ENCODE measurements at places on chromosomes 6 and 20. TPM values are rescaled to one million over a fixed set of nuclear protein-coding genes. Genes with fewer than 3 reads are reported as not detected.

DNA sequence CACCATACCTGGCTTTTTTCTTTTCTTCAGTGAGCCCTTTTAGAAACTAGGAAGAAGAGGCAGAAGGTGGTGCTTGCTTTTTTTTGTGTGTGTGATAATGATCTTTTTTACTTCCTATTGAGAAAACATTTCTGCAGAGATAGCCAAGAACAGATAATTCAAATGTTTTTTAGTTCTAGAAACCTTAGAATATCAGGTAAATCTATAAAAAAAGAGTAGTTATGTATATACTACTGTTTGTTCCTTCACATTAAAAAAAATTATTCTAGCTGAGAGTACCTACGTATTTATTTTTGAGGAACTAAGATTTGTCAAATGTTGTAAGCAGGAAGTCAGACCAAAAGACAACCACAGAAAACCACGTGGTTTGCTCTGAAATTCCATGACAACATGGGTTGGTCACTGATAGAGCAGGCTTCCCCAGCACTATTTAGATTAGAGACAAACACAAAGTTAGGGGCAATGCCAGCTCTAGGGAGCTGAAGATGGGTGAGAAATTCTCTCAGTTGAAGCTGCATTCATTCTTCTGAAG is 12.8 kb downstream of the STK4 start:
- DNase-seq, result peak; percentile 60

DNA sequence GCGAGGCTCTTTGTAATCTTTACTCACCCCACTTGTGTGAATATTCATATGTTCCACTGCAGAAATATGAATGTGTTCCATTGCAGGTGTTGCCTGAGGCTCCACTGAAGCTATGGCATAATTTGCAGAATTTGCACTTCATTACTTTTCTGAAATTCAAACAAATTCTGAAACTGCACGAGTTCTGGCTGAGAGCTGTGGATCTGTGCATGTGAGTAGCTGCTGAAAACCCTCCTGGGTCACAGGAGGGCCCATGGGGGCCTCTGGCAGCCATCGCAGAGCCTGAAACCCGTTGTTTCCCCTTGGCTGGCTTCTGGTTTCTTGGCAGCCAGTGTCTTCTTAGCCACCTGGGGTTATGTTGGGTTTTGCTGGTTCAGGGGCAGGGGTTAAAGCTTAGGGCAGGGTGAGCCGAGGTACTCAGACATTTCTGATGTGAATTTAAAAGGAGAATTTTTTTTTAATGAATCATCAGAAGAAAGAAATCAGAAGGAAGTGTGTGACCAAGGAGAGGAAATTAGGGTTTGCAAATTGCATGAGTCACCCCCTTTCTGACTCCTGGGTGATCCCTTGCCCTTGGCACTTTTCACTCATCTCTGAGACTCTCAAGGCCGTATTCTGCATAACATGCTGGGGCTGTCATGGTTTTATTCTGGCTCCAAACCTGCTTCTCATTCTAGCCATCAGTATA is 40.6 kb downstream of the TOX2 start:
- DNase-seq, result peak; percentile 100

DNA sequence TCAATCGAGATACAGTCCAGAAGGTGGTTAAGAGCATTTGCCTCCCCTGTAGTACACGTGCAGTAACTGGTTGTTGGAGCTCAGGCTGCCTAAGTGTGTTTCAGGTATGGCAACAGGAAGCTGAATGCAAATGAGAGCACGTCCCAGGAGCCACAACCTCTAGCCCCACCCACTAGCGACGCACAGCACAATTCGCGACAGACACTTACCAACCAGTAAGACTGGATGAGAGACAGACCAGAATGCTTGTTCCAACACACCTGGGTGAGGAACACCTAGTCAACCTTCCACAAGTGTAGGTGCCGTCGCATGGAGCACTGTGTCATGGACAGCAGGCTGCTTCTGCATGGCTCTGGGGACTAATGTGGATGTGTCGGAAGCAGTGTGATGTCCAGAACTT is 7.2 kb upstream of the SERPINB1 start:
- DNase-seq, result no peak

DNA sequence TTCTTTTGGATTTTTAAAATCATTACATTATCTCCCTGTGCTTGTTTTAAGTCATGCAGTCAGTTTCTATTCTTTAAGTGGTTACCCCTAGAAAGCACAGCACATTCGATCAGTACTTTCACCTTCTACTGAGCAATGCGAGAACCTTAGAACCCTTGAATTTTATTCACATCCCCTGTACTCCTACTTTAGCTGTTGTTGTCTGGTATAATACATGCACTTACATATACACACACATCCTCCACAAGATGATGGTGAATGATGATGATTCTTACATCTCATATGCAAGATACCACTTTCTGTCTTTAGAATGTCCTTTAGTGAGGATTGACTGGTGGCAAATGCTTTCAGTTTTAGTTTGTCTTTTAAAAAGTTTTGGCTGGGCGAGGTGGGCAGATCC is 5.7 kb downstream of the CDC40 start:
- no peak for DNase-seq

- peak; percentile 63 for DNase-seq
These were observed 14.4 kb downstream of the SNRPC start for GRCh38 chr6:34771727-34772126.

DNA sequence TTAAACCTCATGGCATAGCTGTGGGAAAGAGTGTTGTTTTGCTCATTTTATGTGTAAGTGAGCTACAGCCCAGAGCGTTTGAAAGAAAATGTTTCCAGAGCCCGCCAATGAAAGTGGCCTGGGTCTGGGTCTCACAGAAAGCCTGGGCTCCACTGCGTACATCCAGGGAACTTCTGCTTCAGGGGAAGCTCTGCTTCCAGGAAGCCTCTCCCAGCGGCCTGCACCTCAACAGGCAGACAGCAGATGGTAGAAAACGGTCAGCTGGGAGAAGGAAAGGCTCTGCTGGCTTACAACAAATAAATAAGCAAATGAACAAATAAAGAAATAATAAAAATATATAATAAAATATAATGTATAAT is 270.5 kb upstream of the SUPT3H start:
- DNase-seq, result no peak

- peak; percentile 33 for DNase-seq
These were observed 600 bp downstream of the XPO5 start for GRCh38 chr6:43575105-43575771.

GRCh38 chr6:126886106-126886505 is 232.4 kb upstream of the RSPO3 start:
- no peak for DNase-seq

GRCh38 chr6:69791065-69791471 is 5.7 kb downstream of the LMBRD1 start:
- DNase-seq, result no peak

- peak; percentile 55 for DNase-seq
These were observed 48.4 kb upstream of the CDYL start for GRCh38 chr6:4727671-4728435.

- DNase-seq, result no peak
These were observed 470.2 kb upstream of the BTBD3 start for GRCh38 chr20:11447371-11448100.

- DNase-seq, result peak; percentile 4
These were observed 149.9 kb downstream of the MMS22L start for GRCh38 chr6:97133067-97133466.

GRCh38 chr20:48463096-48463720 is 364.6 kb downstream of the PREX1 start:
- no peak for DNase-seq

GRCh38 chr6:70839286-70840266 is 117.3 kb downstream of the B3GAT2 start:
- DNase-seq, result no peak

GRCh38 chr6:114471450-114471849 is 128.6 kb upstream of the HS3ST5 start:
- no peak for DNase-seq

DNA sequence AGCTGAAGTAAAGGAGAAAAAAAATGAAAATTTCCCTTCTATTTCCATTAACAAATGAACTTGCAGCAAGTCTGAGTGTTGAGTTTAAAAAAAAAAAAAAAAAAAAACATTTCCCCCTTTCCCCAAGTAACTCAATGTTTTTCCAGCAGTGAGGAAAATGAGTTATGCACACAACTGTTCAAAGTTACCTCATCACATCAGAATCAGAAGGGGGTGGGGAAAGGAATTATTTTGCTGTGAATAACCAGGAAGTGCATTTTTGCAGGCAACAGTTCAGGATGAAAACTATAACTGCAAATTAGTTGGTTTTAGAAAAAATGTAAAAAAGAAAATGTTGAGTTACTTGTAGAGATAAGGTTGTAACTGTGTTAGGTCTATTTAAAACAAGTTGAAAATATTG is 568.9 kb upstream of the CITED2 start:
- peak; percentile 69 for DNase-seq

DNA sequence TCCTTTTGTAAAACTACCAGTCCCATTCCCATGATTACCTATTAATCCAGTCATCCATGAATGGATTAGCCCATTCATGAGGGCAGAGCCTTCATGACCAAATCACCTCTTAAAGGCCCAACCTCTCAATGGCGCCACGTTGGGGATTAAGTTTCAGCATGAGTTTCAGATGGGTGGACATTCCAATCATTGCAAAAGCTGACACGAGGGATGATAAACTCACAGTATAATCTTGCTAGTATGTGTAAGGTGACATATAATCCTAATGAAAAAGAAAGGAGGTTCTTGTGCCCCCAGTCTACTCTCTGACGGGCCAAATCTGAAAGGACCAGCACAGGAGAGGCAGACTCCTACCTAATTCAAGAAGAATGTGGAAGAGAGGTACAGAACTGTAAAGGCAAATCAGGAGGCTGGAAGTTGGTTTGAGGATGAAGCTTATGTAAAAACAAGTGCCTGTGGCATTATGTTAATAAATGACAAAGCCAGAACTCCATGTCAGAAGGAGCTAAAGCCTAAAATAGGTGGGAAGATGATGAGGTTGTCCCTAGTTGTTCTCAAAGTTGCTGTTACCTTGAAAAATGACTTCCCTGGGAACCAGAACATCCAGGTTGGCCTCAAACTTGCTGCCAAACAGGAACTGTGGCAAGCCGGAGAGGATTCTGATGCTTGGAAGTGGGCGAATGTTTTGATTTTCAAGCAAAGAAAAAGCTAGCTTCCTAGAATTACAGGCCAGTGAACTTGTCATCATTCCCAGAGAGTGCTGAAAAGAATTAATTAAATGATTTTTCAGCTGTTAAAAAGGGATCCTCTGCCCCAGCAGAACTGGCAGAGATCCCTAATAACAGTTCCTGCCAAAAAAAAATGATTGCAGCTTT is 106.5 kb upstream of the TIAM2 start:
- no peak for DNase-seq

DNA sequence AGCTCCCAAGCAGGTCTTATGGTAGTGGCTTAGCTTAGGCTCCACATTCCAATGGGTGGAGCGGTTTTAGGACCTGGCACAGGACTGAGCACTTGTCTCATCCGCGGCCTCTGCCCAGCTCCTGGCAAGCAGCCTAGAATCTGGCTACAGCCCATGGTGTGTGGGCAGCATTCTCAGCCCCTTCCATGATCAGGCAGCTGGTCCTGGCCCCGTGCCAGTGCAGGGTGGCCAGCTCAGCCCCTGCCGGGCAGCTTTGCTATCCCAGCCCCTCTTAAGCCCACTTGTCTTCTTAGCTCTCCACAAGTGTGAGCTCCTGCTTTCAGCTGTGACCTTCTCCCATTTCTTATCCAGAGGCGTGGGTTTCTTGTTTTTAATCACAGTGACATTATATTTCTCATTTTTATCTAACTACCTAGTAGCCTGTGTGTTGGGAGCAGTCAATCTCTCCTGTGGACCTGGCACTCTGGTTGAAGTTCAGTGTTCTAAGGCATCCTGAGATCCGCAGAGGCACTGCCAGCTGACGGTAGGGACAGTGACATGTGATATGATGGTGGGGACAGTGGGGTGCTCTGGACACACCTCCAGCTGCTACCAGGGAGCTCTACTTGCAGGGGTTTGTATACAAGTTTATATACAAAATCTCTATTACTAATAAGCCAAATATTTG is 119.9 kb upstream of the PRND start:
- DNase-seq, result peak; percentile 86

DNA sequence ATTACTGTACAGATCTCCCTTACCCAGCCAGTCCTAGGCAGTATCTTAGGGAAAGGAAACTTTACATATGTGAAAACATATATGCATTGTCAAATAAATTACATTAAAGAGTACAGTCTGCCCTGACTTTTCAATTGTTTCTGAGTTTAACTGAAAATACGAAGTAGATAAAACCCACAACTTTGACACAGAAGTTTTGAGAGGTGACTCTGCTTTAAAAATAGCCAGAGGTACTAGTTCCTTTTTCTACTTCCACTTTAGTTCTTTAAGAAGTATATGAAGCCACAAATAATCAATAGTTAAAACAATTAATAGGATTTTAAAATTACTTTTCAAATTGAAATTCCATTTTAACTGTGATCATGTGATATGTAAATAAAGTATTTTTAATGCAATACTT is 62.9 kb downstream of the BMP5 start:
- DNase-seq, result no peak

DNA sequence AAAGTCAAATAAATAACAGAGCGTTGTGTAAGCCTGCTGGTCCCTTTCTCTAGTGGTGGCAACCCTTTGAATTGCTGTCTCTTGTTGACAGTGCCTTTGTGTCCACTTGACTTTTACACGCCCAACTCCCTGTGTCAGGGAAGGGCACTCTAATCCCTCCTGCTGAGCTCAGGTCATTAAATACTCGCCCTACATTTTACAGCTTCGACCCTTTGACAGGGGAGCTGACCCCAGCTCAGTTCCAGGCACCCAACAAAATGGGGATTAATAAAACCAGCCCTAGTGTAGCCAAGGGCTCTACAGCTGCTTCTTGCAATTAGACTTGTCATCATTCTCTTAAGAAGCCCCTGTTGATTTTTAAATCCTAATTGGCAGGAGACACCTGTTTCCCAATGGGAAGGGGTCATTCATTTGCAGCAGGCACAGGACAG is 308.2 kb downstream of the EYA4 start:
- DNase-seq, result no peak

DNA sequence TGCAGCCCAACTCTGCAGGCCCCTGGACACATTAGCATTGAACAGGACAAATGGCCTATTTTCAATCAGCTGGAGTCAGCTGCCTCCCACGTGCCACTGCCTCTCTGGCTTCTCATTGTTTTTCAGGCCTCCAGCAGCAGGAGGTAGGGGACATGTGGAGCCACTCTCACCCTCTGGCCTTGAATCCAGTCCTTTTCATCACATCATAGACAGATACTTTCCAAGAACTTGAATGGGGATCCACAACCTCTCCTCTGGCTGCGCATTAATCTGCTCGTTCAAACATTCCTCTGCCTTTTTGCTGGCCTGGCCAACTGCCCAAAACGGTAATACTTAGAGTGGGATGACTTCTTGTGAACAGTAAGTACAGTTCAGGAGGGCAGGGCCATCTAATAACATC is 592.3 kb downstream of the PKHD1 start:
- DNase-seq, result peak; percentile 10

- DNase-seq, result no peak
These were observed 26.4 kb downstream of the ZFAND3 start for GRCh38 chr6:37845930-37846329.

Gene CD24
- total RNA-seq, result 1.9 TPM

Gene BMP7
- 0.96 TPM for total RNA-seq

Gene SLC2A10
- total RNA-seq, result 23.4 TPM

Gene DEFB132
- not detected for total RNA-seq

Gene C6orf52
- not detected for total RNA-seq

Gene HSPA1L
- total RNA-seq, result 0.68 TPM

Gene SYCP2
- 6.2 TPM for total RNA-seq

Gene CYP21A2
- not detected for total RNA-seq

Gene ROS1
- total RNA-seq, result 0.49 TPM

Gene ACTL10
- 0.49 TPM for total RNA-seq

Gene UBE2J1
- 37.6 TPM for total RNA-seq

Gene BTBD3
- total RNA-seq, result 45.3 TPM
